Activated CD4-positive, alpha-beta memory T cell treated with anti-CD3 and anti-CD28 coated beads, Interleukin-2, amount 10 ng/mL, durations not matched to agents 7 days and 5 days (primary cell): ENCODE measurements at places on chromosomes 6 and 20.

- DNase-seq, result no peak
These were observed 3.5 kb downstream of the SFT2D1 start for GRCh38 chr6:166338854-166339253.

GRCh38 chr6:21005816-21006570 lies 471.7 kb downstream of the CDKAL1 start:
- no peak for DNase-seq

- DNase-seq, result no peak
These were observed 28.4 kb downstream of the IL20RA start for GRCh38 chr6:137016356-137016755.

DNA sequence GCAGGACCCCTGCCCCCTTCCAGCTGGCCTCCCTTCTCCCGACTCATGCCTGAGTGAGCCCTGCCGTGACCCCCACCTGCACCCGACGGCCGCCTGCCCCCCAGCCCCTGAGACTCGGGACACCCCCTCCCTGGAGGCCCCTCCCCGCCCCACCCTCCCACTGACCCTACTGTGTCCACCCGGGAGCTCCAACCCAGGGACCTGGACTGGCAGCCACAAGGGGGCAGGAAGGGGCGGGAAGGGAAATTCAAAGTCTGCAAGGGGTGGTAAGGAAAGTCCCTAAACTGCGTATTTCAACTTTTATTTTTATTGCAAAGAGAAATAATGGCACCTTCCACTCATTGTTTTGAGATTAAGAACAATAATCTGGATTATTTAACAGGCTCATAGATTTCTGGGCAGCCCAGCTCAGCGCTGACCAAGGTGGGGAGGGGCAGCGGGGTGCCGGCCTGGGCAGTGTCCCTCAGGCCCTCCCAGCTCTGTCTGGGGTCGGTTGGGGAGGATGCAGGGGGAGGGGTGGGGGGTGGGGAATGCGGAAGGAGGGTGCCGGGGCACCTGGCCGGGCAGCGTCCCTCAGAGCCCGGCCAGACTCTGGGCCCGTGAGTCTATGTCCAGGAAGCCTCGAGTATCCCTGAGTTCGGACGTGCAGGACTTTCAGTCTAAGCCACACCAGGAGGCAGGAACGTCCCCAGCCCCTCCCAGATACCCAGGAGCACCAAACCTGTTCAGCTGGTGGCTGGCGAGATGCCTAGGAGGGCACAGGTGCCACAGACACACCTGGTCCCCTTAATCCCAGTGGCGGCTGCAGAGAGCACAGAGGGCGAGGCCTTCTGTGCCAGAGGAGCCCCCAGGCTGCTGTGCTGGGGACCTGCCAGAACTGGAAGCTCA lies 1.3 kb upstream of the PTK6 start:
- no peak for DNase-seq

DNA sequence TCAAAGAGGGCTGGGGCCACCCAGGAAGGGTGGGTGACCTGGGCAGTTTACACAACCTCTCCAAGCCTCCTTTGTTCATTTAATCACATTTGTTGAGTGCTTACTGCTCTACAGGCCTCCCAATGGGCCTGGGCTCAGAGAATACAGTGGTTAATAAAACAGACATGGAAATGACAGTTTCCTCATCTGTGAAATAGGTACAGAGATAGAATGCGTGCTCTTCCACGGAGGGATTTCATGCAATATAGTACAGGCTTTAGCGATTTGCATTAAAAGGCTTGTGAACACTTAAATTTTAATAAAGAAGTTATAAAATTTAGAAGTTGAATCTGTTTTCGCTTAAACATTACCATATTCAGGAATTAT lies 802 bp upstream of the FERMT1 start:
- DNase-seq, result no peak

DNA sequence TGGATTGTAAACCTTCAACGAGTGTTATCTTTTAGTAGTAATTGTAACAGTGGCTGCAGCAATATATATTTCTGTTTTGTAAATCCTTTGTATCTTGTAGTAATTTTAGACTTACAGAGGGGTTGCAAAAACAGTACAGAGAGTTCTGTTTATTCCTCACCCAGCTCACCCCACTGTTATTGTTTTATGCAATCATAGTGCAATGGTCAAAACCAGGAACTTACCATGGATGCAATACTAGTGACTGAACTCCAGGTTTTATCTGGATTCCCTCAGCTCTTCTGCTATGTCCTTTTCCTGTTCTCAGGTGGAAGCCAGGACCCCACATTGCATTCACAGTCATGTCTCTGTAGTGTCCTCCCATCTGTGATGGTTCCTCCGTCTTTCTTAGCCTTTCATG lies 42.5 kb upstream of the NKX2-2 start:
- DNase-seq, result no peak

DNA sequence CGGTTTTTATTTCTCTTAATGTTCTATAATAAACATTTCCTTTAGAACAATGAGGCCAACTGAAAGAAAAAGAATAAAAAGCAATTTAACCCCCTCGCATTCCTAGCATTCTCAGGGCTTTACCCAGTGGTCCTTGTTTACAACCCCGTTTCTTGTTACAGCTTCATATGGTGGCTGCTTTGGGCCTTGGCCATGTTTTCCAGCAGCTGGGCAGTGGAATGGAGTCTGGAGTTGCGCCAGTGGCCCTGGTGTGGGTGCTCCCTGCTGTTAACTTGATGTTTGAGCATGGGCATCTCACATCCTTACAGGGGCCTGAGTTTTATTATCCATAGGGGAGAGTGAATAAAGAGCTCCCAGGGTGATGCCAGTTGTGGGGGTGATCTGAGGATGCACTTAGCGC lies 18.8 kb downstream of the EFCAB8 start:
- DNase-seq, result no peak

DNA sequence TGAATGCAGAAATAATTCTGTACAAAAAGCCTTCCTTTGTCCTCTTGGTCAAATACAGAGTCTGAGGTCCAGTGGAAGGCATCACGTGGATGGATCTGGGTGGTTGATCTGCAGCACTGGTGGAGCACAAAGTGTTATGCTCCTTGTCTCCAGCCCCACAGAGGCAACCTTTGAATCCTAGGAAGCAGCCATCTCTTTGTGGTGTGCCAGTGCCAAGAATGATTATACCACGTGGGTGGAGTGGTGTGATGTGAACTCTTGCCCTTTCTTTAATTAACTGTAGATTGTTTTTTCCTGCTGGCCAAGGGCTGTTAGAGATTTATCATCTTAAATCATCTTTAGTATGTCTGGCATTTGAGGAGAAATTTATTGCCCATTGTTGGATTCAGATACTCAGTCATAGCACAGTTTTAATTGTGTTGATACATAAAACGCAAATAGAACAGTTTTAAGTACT lies 31.1 kb downstream of the NCOA7 start:
- no peak for DNase-seq

GRCh38 chr6:2854396-2854982 lies 12.8 kb upstream of the SERPINB1 start:
- no peak for DNase-seq

DNA sequence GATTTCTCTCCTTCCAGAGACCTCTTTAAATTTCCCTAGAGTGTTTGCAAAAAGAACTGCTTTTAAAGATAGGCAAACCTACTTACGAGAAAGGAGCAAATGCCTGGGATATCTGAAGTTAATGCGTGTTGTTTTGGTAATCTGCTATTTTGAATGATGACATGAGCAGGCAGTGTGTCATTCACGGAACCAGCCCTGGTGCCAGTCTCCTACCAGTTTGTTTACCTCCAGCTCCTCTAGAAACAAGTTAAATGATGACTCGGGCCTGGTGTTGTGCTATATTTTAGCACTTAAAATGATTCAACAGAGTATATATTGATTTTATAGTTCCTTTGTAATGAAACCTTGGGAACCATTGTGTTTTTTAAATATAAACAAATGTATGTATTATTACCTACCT lies 41.1 kb upstream of the MAP3K4 start:
- DNase-seq, result no peak

DNA sequence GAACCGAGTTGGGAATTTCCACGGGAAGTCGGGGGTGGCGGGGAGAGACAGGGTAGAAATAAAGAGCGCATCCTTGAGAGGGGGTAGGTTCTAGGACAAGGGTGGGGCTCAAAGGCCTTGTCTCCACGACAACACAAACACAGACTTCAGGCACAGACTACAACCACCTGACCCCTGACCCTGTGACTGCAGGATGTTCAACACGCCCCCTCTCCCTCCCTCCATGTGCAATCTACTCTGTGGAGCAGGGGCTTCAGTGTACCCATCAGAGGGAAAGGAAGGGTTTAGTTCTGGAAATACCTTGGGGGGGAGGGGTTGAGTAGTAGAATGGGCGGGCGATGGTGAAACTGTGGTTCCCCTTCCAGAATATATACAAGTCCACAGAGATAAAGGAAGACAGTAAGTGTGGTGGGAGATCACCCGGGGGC lies 651 bp upstream of the TAPBP start:
- DNase-seq, result peak; percentile 78

GRCh38 chr20:10652185-10652584 lies 21.6 kb downstream of the JAG1 start:
- no peak for DNase-seq

- no peak for DNase-seq
These were observed 50.0 kb upstream of the ADIG start for GRCh38 chr20:38531021-38531420.

- DNase-seq, result no peak
These were observed 1.6 kb upstream of the SLC32A1 start for GRCh38 chr20:38722683-38723016.

DNA sequence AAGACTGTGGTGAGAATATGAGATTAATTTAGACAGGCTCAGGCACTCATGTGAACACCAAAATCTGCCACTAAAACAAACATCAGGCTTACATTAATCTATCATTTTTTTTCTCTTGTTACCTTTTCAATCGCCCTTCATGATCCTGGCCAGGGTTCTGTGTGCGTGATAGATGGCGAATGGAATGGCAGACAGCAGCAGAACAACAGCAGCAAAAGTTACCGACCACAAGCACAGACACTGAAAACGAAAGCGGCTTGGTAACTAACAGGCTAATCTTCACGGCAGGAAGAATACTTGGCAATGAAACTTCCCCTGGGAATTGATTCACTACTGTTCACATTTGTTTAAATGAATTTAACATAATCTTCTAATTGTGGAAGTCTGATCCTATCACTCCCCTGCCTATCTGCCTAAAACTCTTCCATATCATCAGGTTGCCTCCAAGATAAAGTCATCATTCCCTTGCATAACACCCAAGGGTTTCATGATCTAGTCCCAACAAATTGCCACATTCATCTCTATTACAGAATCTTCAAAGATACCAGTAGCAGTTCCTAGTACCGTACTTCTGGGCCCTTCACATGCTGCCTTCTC lies 28.7 kb downstream of the PTPRK start:
- DNase-seq, result no peak

GRCh38 chr6:145235207-145235606 lies 500.1 kb downstream of the EPM2A start:
- no peak for DNase-seq

GRCh38 chr6:56419191-56419590 lies 171.8 kb upstream of the COL21A1 start:
- no peak for DNase-seq

DNA sequence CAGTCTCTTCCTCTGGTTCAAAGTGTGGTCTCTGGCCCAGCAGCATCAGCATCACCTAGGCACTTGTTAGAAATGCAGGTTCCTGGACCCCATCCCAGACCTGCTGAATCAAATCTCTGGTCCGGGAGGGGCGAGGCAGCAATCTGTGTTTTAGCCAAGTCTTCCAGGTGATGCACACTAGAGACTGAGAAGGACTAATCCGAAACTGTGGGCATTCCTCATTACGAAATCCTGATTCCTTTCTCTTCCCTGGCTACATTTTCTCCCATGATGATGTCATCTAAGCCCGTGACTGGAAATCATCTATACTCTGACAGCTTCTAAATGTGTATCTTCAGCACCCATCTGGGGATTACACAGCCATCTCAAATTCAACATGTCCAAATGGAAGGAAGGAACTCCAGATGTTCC lies 39.7 kb upstream of the PRND start:
- DNase-seq, result no peak

DNA sequence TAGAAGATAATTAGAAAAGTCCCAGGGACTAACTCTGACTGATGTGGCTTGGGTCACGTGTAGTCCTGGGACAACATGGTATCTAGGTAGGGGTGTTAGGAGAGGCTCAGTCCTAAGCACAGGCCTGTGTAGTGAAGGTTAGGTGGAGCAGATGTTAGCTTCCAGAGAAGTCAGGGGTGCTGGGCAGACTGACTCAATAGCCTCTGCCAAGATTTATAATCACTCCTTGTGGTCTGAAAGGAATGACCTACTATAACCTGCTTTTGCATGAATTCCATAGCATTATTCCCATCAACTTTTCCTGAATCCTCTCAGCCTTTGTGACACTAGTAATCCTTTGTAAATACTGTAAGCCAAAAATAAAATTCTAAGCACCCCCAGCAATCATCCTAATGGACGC lies 10.2 kb upstream of the PEX7 start:
- no peak for DNase-seq

DNA sequence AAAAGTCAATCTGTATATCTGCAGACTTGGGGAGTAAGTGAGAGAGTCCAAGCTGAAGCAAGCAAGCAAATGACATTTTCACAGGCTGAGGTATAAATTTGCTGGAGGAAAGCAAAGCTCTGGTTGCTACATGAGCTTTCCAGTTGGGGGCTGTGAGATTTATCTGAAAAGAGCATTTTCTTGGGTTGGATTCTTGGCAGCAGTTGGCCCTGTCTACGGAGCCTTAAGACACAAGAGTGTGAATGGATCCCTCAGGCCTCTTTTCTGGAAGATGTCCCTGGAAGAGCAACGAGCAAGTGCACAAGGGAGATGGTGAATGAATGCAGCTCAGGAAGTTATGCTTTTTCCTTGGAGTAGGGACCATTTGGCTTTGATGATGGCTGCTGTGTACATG lies 30.8 kb downstream of the ISM1 start:
- DNase-seq, result no peak

DNA sequence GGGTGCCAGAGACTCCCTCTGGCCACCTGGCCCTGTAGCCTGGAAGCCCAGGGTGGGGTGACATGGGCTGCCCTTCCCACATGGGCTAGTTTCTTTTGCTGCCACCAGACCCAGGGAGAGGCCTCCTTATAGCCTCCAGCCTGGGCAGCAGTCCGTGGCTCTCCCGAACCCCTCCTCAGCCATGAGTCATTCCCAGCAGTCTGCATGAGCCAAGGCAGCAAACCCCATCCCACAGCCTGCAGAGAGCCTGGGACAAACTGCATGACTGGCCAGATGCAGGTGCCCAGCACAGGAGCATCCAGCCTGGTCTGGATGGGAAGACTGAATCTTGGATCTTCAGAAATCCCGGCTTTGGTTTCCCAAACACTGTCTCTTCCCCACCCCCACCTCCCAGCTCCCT lies 75.7 kb downstream of the MRPL14 start:
- no peak for DNase-seq

DNA sequence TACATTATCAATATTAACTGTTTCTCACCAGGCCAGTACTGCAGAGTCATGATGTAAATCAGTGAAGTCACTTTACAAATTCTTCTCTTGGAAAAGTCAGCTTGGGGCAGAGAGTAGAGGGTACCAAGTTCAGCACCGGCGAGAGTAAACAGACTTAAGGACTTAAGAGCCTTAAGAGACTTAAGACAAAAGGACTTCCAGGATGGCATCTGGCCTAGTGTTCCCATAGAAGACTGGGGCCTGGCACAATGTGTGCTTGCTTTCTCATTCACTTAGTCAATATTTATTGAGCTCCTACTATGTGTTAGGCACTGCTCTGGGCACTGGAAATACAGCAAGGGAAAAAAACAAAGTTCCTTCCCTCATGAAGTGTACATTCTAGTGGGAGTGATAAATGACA lies 1.4 kb upstream of the SNPH start:
- DNase-seq, result no peak

- DNase-seq, result peak; percentile 86
These were observed 45.1 kb downstream of the NOL4L start for GRCh38 chr20:32539817-32540675.

GRCh38 chr6:154993710-154994109 lies 1.4 kb upstream of the TIAM2 start:
- no peak for DNase-seq
